ENCODE measurements at places on chromosomes 7 and 10.

GRCh38 chr7:157096286-157097055 is 42.3 kb upstream of the UBE3C start:
- no peak for DNase-seq

DNA sequence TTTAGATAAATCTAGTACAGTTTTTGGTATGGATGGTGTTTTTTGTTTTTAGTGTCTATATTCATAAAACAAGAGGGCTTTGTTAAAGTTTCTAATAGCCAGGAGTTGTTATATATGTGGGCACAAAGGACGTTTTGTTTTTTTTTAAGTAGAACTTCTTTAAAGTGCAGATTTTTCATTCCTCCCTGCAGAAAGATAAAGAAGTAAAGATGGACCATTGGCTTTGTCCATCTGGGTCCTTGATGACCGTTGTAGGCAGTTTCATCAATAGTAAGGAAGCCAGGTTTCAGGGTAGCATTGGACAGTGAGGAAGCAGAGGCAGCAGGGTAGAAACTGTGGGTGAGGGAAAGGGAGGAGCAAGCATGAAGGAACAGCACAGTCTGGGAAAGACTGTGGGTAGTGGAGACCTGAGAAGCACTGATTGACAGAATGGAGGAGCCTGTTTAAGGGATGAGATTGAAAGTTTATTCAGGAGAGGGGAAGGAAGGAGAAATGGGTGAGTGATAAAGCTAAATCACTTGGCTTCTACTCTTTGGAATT is 5.3 kb downstream of the CALU start:
- DNase-seq: no peak

- DNase-seq: no peak
Observed at GRCh38 chr10:63120554-63120953, 12.6 kb upstream of the NRBF2 start.

- DNase-seq: no peak
Observed at GRCh38 chr10:28842321-28842720, 165.0 kb downstream of the BAMBI start.

- no peak for DNase-seq
Observed at GRCh38 chr10:68099736-68100135, 9.6 kb upstream of the MYPN start.

DNA sequence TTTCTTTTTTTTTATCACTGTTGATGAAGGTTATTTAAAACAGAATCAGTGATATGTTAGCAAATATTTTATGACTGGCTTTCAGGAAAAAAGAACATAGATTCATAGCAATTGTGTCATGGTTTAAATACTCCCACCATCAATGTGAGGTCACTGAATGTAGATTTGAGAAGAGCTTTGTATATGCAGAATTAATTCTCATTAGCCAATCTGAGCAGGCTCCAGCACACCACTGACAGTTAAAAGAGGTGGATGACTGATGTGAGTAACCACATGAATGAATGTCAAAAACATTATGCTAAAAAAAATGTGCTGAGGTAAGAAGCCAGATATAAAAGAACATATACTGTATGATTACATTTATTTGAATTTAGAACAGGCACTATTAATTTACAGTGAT is 174.8 kb upstream of the KAT6B start:
- no peak for DNase-seq

GRCh38 chr10:43997330-43997729 is 348.6 kb upstream of the ZNF32 start:
- DNase-seq: no peak

DNA sequence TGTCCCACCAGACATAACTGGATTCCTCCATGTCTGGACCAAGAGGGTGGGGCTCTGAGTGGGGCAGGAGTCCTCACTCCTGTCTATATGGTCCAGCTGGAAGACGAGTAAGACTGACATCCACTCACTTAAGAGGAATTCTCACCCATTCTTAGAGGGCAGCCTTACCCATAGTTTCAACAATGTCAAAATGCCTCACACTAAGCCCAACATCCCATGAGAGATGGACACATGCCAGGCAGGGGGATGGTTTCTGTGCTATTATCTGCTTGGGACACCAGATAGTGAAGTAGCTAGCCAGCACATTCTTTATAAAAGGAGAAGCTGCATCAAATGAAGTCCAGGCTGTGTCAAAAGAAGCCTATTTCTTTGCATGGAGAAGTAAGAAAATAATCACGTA is 4.7 kb upstream of the LANCL2 start:
- DNase-seq: no peak

- DNase-seq: no peak
Observed at GRCh38 chr7:144063710-144064109, 5.9 kb upstream of the OR2A25 start.

DNA sequence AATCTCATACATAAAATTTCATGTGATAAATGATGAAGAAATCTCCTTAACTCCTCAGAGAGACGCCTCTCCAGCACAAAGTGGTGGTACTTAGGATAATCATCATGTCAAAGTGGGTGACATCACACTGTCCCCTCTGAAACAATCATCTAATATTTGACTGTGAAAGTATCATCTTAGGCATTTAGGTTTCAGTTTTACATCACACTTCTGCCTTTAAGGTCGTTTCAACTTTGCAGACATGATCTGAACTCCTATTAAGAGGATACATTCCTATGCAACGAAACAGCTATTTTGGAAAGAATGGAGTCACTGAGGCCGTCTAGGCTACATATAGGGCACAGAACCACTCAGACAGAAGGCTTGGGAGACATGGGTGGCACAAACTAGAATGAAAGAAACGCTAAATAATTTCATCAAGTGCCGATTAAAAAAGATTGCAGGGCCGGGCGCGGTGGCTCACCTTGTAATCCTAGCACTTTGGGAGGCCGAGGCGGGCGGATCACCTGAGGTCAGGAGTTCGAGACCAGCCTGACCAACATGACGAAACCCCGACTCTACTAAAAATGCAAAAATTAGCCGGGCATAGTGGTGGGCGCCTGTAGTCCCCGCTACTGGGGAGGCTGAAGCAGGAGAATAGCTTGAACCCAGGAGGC is 2.0 kb downstream of the VOPP1 start:
- no peak for DNase-seq

DNA sequence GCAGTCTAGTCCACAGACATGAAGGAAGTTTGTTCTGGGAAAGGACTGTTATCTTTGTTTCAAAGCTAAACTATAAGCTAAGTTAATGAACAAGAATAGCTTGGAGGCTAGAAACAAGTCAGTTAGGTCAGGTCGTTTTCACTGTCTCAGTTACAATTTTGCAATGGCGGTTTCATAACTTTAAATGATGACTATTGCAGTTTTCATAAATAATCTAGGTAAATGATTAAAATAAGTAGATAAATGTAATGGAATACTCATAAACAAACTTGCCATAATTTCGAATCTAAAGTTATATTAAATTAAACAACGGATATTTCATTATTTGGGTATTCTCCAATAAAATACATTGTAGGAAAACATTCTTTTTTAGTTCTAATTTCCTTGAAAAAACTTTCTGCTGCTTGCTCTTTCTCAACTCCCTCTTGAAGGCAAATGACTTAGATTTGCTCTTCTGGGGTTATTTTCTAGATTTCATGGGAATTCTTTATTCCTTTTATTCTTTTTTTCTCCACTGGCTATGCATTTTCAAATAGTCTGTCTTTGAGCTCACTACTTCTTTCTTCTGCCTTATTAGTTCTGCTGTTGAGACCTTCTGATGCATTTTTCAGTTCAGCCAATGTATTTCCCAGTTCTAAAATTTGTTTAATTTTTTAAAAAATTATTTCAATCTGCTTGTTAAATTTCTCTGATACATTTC is 103.8 kb upstream of the APBB1IP start:
- no peak for DNase-seq
